T1000 (cell line): ENCODE measurements at places on chromosomes 6 and 20.

DNA sequence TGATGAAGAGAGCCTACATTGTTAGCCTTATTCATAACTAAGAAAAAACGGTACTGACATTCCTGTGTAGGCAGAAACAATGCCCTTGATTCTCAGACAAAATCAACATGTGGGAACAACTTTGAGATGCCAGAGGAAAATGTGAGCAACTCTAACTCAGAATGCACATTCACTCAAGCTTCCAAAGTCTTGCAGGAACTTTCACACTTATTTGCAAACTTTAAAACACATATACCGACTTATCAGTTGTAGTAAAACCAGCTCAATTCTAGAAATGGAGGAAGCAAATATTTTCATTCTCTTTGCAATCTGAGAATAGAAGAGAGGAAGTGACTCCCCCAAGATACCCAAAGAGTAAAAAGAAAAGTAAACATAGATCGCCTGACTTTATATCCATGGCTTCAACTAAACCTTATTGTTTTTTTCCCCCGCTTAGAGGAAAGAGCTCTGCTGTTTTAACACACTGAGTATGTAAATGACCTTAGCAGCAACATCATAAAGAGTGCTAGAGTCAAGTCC, 117.6 kb downstream of the EPB41L2 start:
- DNase-seq = no peak

GRCh38 chr6:117317261-117317660, 51.9 kb downstream of the VGLL2 start:
- DNase-seq = no peak

- no peak for DNase-seq
Measured at GRCh38 chr6:137806914-137807682, 60.0 kb upstream of the TNFAIP3 start.

DNA sequence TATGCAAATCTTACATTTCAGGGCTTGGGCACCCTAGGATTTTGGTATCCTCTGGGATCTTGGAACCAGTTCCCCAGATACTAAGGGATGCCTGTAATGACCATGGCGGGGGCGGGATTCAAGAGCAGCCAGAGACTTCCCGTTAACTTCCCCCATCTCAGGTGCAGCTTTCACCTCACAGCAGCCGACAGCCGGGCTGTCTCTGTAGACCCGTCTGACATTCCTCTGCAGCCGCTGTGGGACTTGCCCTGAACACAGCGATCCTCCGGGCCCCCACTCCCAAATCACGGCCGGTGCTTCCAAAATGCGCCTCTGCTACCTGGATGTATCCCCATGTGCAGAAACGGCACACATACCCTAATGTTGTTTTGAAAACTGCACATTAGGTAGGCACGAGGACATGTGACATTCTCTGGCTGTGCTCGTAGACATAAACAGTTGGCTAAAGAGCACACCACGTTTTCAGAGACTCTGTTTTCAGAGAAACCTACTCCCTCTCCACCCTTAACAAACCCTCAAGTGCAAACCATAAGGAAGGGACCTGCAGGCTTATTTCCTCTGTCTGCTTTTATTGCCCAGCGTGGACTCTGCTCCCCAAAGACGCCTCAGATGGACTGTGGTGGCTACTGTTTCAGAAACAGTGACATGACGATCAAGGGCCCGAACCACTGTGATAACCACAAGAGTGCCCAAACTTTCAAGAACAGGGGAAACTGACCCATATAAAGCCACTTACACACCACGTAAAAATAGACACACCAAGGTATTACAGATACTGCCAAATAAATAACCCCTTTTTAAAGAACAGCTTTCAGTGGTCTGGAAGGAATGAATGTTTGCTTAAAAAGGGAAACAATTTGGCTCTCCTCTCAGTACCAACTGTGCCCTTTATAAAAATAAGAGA, 72.9 kb upstream of the FOXC1 start:
- no peak for DNase-seq

DNA sequence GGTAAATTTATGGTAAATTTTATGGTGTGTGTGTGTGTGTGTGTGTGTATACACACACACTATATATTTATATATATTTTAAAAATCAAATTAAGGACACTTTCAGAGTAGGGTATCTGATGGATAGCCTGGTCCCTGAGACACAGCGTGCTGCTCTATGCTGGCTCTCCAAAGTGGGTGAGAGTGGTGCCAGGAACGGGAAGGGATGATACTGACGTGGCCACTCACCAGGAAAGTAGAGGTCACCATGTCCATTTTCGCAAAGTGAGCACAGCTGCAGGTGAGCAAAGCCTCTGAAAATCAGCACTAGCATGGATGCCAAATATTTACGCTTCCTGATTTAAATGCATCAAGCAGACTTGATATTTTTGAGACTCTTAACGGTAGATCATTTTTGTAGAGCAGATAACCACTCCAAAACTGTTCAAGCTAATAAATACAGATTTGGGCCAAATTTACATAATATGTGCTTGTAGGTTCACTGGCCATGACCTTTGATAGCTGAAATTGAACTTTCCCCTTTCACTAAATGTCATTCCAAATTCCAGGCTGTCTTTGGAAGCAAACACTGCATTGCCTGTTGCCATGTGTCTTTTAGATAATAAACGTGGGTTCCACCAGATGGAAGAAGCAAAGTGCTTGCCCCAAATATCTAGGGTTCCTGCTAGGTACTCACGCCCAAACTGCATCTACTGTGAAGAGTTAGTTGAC, 116.6 kb downstream of the ATXN1 start:
- no peak for DNase-seq

DNA sequence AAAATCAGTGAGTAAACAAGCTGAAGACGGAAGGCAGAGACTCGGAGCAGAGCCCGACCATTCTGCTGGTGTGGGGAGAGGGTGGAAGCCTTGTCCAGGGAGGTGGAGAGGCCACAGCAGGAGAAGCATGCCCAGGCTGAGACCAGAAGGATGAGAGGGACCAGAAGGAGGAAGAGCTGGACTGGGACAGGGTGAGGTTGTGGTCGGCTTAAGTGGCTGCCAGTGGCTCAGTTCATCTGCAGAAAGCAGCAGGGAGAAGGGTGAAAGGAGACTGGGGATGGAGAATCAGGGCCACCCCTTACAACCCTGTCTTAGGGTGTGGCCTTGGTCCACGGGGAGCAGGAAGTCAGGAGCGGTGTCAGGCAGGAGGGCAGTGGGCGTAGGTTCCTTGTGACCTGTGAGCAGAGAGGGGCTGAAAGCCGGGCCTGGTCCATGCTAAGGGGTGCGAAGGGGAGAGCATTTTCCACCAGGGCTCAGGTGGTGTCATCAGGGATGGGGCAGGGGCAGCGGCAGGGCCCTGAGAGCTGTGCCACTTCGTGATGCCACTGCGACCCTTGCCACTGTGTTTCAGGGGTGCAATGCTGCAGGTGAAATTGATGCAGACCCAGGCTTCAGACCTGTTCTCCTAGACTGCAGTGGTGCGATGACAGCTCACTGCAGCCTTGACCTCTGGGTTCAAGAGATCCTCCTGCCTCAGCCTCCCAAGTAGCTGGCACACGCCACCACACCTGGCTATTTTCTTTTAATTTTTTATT, 81.1 kb downstream of the TTLL2 start:
- no peak for DNase-seq

- DNase-seq = no peak
Measured at GRCh38 chr20:24492031-24492607, 22.7 kb downstream of the SYNDIG1 start.
